Chondrocyte (in vitro differentiated cells): ENCODE measurements at places on chromosomes 4 and X.

DNA sequence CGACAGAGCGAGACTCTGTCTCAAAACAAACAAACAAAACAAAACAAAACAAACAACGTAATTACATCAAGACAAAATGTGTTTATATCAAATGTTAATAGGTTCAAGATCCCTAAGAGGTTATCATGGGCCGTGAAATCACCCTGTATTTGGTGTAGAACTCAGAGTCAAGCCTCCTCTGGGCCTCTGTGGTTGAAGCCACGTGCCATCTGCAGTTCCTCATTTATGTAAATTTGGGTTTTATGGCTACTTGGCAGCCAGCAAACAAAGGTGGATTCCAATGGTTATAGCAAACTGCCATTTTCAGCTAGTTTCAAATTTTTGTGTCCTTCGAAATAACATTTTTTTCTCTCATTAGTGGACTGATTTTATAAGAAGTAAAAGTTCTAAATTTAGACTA is 16.4 kb downstream of the NSDHL start:
- H3K27me3 ChIP-seq = no peaks in the 10 kb centered on the region
- H3K4me1 ChIP-seq = no peaks in the 10 kb centered on the region
- peaks cover 16% of the 10 kb centered on the region for H3K36me3 ChIP-seq
- H3K27ac ChIP-seq = no peak overlapping the region

DNA sequence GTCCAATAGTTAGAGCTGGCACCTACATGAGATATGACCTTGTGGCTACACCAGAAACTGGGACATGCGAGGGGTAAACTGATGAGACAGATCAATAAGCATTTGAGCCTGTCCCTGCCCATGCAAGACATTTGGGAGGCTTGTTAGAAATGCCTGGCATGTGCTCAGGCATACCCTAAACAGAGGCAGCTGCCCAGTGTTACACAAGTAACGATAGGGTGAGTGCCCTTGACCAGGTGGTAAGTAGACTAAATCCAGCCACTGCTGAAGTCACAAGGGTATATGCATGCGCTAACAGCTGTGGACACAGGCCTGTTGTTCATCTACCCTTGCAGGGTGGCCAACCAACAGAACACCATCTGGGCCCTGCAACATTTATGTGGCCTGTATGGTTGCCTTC is 56.1 kb upstream of the CCDC149 start:
- no peaks in the 10 kb centered on the region for H3K36me3 ChIP-seq
- no peak overlapping the region for H3K4me3 ChIP-seq
- H3K27ac ChIP-seq = no peak overlapping the region
- peaks cover 8% of the 10 kb centered on the region for H3K4me1 ChIP-seq
- no peak for DNase-seq

DNA sequence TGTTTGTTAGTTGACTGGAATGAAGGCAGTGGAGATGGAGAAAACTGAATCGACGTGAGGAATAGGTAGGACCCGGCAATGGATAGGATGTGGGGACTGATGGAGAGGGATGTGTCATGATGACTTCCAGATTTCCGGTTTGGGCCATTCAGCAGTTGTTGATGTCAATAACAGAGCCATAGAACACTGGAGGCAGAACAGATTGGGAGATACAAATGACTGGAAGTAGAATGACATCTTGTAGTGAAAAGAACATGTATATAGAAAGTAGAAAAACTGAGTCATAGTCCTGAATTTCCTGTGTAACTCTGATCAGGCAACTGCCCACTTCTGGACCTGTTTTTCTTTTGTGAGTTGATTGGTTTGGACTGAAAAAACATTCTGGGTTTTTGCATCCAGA is 24.5 kb downstream of the CETN2 start:
- no peaks in the 10 kb centered on the region for H3K4me1 ChIP-seq
- no peak for DNase-seq
- H3K27ac ChIP-seq = no peak overlapping the region
- no peaks in the 10 kb centered on the region for H3K36me3 ChIP-seq

- no peak for DNase-seq
- no peak overlapping the region for H3K4me3 ChIP-seq
- no peaks in the 10 kb centered on the region for H3K27me3 ChIP-seq
- H3K4me1 ChIP-seq = no peaks in the 10 kb centered on the region
- H3K36me3 ChIP-seq = no peaks in the 10 kb centered on the region
- H3K27ac ChIP-seq = no peak overlapping the region
Measured at GRCh38 chr4:150656891-150657290, 74.9 kb downstream of the MAB21L2 start.

DNA sequence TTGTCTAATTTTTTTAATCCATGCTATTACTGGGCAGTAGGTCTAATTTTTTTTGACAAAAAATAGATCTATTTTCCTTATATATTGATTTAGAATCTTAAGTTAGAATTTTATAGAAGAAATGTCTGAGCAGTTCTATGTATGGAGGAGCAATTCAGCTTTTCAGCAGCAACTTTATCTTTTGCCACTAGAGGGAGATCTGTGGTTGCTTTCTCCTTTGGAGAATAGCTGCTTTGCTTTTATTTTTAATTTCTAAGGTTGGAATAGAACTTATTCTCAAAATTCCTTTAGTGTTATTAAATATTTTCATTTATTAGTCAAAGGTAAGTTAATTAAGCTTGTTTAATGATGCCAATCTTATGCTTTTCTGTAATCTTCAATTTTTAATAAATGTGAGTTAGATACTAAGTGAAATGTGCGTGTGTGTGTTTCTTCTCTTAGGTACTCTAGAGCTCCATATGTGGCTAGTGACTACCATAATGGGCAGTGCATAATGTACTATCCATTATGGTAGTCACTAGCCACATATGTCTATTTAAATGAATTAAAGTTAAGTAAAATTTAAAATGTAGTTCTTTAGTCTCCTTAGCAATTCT is 29.3 kb downstream of the FAM199X start:
- no peak for DNase-seq
- no peak overlapping the region for H3K4me3 ChIP-seq
- no peaks in the 10 kb centered on the region for H3K4me1 ChIP-seq
- no peak overlapping the region for H3K27ac ChIP-seq
- H3K36me3 ChIP-seq = no peaks in the 10 kb centered on the region

- no peak overlapping the region for H3K4me3 ChIP-seq
- H3K36me3 ChIP-seq = no peaks in the 10 kb centered on the region
- no peak for DNase-seq
- no peak overlapping the region for H3K27ac ChIP-seq
- H3K27me3 ChIP-seq = no peaks in the 10 kb centered on the region
Measured at GRCh38 chr4:116391020-116391419, 694.4 kb downstream of the TRAM1L1 start.

GRCh38 chr4:186953599-186954260 is 230.1 kb upstream of the FAT1 start:
- no peak for DNase-seq
- no peak overlapping the region for H3K4me3 ChIP-seq
- H3K27me3 ChIP-seq = no peaks in the 10 kb centered on the region
- no peaks in the 10 kb centered on the region for H3K36me3 ChIP-seq

DNA sequence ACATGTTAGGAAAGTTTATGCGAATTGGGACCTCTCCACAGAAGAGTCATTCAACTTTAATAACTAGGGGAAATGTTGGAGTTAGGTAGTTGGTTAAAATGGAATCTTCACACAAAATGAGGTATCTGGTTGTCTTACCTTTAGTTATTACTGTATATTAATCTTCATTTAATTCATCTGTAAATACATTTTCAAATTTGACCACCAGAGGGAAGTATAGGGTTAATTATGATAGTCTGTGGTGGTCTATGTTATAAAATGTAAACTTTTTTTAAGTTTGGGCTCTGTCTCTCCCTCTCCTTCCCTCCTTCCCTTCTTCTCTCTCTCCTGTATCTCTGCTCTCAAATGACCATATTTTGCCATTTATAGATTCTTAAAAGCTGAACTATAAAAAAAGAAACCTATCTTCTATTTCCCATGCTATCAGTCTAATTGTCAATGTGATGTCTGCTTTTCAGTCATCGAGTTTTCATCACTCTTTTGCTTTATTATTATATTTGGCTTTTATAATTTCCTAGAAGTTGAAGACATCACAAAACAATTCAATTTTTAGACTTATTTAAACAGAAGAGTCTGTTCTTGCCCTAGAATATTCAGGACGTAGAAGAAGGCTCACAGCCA is 49.8 kb downstream of the TMEM144 start:
- H3K4me3 ChIP-seq = no peak overlapping the region
- H3K27ac ChIP-seq = no peak overlapping the region
- no peaks in the 10 kb centered on the region for H3K36me3 ChIP-seq
- H3K27me3 ChIP-seq = no peaks in the 10 kb centered on the region

- H3K27me3 ChIP-seq = peaks cover 2% of the 10 kb centered on the region
- DNase-seq = no peak
- no peaks in the 10 kb centered on the region for H3K36me3 ChIP-seq
- no peak overlapping the region for H3K4me3 ChIP-seq
- no peak overlapping the region for H3K27ac ChIP-seq
Measured at GRCh38 chr4:68193194-68193593, 52.3 kb downstream of the TMPRSS11B start.

- no peak overlapping the region for H3K4me3 ChIP-seq
- peaks cover 28% of the 10 kb centered on the region for H3K4me1 ChIP-seq
- peaks cover 1% of the 10 kb centered on the region for H3K36me3 ChIP-seq
- H3K27me3 ChIP-seq = no peaks in the 10 kb centered on the region
- no peak for DNase-seq
- H3K27ac ChIP-seq = no peak overlapping the region
Measured at GRCh38 chrX:45794323-45794994, 593.8 kb upstream of the DIPK2B start.

DNA sequence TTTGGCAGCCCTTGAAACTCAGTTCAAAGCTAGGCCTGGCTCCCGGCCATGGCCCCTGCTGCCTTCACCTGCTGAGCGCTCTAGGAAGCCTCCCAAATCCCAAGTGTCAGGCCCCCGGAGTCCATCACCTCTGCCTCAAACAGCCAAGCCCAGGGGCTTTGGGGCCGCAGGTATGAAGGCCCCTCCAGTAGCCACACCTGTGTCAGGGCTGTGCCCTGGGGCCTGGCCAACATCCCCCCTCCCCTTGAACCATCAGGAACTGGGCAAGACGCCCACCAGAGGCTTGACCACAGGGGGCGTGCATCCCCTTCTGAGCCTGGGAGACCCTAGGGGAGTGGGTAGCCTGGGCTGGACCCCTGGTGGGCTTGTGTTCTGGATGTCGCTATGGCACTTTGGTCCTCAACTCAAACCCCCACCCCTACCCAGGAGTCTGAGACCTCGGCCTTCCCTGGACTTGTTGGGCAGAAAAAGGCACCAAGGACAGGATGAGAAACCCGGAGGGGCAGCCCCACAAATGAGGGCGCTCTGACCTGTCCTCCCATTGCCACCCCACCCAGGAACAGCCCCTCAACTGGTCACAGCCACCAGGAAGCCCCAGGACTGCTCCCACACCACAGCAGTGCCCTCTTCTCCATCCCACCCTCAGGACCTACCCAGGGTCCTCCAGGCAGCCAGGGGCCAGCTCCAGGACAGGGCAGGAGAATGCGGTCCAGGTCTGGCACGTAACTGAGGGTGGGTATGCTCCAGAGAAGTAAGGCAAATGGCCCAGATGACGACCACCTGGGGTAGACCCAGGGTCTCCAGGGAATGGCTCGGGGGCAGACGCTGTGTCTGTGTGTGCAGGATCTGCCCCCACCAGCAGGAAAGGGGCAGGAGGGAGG is 4.2 kb upstream of the SLBP start:
- peak; percentile 82 for DNase-seq
- no peaks in the 10 kb centered on the region for H3K27me3 ChIP-seq
- H3K4me1 ChIP-seq = peaks cover 29% of the 10 kb centered on the region
- peaks cover 2% of the 10 kb centered on the region for H3K36me3 ChIP-seq
- H3K27ac ChIP-seq = no peak overlapping the region

GRCh38 chr4:164591666-164592065 is 162.3 kb upstream of the SMIM31 start:
- no peaks in the 10 kb centered on the region for H3K36me3 ChIP-seq
- peaks cover 10% of the 10 kb centered on the region for H3K27me3 ChIP-seq
- no peaks in the 10 kb centered on the region for H3K4me1 ChIP-seq
- no peak for DNase-seq

GRCh38 chrX:37993837-37994619 is 12.3 kb upstream of the SYTL5 start:
- H3K4me3 ChIP-seq = no peak overlapping the region
- no peak for DNase-seq
- peaks cover 5% of the 10 kb centered on the region for H3K4me1 ChIP-seq
- no peaks in the 10 kb centered on the region for H3K27me3 ChIP-seq
- H3K36me3 ChIP-seq = no peaks in the 10 kb centered on the region
- H3K27ac ChIP-seq = no peak overlapping the region

DNA sequence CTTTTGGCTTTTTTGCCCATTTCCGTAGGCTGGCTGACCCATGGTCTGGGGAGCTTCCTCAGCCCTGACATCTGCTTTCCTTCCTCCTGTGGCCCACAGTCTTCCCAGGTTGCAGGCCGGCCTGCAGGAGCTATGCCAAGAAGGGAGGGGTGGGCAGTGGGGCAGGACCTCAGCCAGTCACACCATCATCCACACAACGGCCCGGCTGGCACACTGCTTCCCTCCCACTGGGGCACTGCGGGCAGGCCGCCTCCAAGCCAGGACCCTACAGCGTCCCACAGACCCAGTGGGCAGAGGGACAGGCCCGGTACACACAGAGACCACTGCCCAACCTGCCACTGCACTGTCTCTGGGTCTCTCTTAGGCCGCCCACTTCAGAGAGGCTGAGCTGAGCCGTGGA is 38.0 kb downstream of the CTBP1 start:
- no peaks in the 10 kb centered on the region for H3K27me3 ChIP-seq
- H3K27ac ChIP-seq = peak overlapping the region; percentile 45
- H3K4me1 ChIP-seq = peaks cover 41% of the 10 kb centered on the region
- DNase-seq = peak; percentile 79
- no peak overlapping the region for H3K4me3 ChIP-seq
- peaks cover 4% of the 10 kb centered on the region for H3K36me3 ChIP-seq

GRCh38 chrX:42106556-42106955 is 183.2 kb upstream of the CASK start:
- no peak overlapping the region for H3K27ac ChIP-seq
- DNase-seq = no peak
- H3K27me3 ChIP-seq = no peaks in the 10 kb centered on the region
- no peak overlapping the region for H3K4me3 ChIP-seq
- no peaks in the 10 kb centered on the region for H3K4me1 ChIP-seq

DNA sequence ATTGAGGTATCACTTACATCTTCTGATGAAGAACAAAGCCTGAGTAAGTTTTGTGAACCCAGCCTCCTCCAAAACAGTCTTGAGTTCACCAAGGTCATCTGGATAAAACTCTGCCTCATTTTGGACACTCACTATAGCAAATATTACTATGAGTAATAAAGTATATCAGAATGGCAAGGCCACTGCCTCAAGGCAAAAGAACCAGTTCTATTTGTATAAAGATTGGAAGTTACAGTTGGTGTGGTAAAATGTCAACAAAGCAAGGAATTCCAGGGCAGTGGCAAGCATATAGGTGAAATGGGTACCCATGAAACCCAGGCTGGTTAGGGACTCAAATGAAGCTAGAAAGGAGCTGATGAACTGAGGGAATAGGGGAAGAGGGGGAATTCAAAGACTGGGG is 2.4 kb upstream of the ARHGEF6 start:
- H3K36me3 ChIP-seq = no peaks in the 10 kb centered on the region
- DNase-seq = no peak
- no peaks in the 10 kb centered on the region for H3K4me1 ChIP-seq
- H3K4me3 ChIP-seq = no peak overlapping the region

GRCh38 chrX:111129921-111130320 is 33.9 kb downstream of the PAK3 start:
- no peaks in the 10 kb centered on the region for H3K4me1 ChIP-seq
- H3K4me3 ChIP-seq = no peak overlapping the region
- no peaks in the 10 kb centered on the region for H3K36me3 ChIP-seq
- no peak overlapping the region for H3K27ac ChIP-seq

GRCh38 chrX:9880237-9880636 is 86.9 kb upstream of the CLDN34 start:
- H3K27me3 ChIP-seq = no peaks in the 10 kb centered on the region
- H3K27ac ChIP-seq = no peak overlapping the region
- H3K36me3 ChIP-seq = no peaks in the 10 kb centered on the region

GRCh38 chrX:134898440-134898839 is 92.4 kb upstream of the SMIM10 start:
- H3K36me3 ChIP-seq = peaks cover 5% of the 10 kb centered on the region
- H3K27ac ChIP-seq = no peak overlapping the region
- H3K4me3 ChIP-seq = no peak overlapping the region
- no peaks in the 10 kb centered on the region for H3K27me3 ChIP-seq
- no peak for DNase-seq
